ENCODE measurements at places on chromosomes 5 and 9. TPM values are rescaled to one million over a fixed set of nuclear protein-coding genes. Genes with fewer than 3 reads are reported as not detected.

The CRAT gene
- total RNA-seq: 42.9 TPM

The LMX1B gene
- 0.26 TPM for total RNA-seq

The POLK gene
- total RNA-seq: 19.3 TPM

The TAF1L gene
- not detected for total RNA-seq

The YTHDC2 gene
- 28.6 TPM for total RNA-seq

The SAPCD2 gene
- total RNA-seq: 1.0 TPM

The SPARC gene
- 1,214 TPM for total RNA-seq

The SLC4A9 gene
- total RNA-seq: 0.23 TPM

The SLC36A2 gene
- not detected for total RNA-seq

The GMCL2 gene
- total RNA-seq: not detected

The SIGMAR1 gene
- total RNA-seq: 25.9 TPM

The SEMA5A gene
- total RNA-seq: 31.1 TPM

The ZNF454 gene
- 0.15 TPM for total RNA-seq

The HTR1A gene
- not detected for total RNA-seq

The UNC5A gene
- total RNA-seq: not detected

The CATSPER3 gene
- 0.33 TPM for total RNA-seq

The OGN gene
- not detected for total RNA-seq

The SLC6A3 gene
- total RNA-seq: 0.10 TPM

The MYORG gene
- 77.0 TPM for total RNA-seq

The PAPPA gene
- total RNA-seq: 1.4 TPM

The SLC46A2 gene
- not detected for total RNA-seq

The SLC34A3 gene
- total RNA-seq: not detected

The IRX1 gene
- total RNA-seq: not detected

The OTP gene
- total RNA-seq: not detected

The MARCOL gene
- not detected for total RNA-seq

The RGS7BP gene
- total RNA-seq: 0.23 TPM

The ZBTB34 gene
- 22.9 TPM for total RNA-seq

The C9orf152 gene
- not detected for total RNA-seq

The IL9 gene
- total RNA-seq: not detected

The AK8 gene
- 2.0 TPM for total RNA-seq

The TRAF2 gene
- total RNA-seq: 21.7 TPM

The APBA1 gene
- 8.4 TPM for total RNA-seq

The GRXCR2 gene
- not detected for total RNA-seq

All from endothelial cell (in vitro differentiated cells).